NCI-H226 (cell line): ENCODE measurements at places on chromosomes 1 and 21.
A peak's percentile ranks its signal among the peaks of the same experiment; 100 is the strongest.

DNA sequence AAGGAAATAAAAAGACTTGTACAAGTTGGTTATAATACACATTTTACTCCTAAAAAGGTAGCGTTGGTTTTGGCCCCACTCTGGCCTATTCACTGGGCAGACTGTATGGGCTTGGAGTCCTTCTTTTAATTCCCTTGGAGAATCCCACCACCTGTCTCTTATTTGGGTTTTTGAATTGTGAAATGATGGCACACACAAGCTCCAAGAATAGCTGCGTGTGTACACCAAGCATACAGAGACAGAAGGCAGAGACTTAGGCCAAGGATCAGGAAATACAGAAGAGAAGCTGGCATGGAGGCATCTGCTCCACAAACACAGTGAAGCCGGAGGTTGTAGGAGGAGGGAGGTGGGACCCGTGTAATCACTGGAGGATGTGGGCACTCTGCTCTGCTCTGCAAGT lies 29.1 kb downstream of the DDR2 start:
- DNase-seq, result no peak

- DNase-seq, result no peak
Observed at GRCh38 chr1:241083285-241083684, 273.7 kb downstream of the RGS7 start.

GRCh38 chr1:91889717-91890459 lies 3.9 kb upstream of the TGFBR3 start:
- DNase-seq, result peak; percentile 31

DNA sequence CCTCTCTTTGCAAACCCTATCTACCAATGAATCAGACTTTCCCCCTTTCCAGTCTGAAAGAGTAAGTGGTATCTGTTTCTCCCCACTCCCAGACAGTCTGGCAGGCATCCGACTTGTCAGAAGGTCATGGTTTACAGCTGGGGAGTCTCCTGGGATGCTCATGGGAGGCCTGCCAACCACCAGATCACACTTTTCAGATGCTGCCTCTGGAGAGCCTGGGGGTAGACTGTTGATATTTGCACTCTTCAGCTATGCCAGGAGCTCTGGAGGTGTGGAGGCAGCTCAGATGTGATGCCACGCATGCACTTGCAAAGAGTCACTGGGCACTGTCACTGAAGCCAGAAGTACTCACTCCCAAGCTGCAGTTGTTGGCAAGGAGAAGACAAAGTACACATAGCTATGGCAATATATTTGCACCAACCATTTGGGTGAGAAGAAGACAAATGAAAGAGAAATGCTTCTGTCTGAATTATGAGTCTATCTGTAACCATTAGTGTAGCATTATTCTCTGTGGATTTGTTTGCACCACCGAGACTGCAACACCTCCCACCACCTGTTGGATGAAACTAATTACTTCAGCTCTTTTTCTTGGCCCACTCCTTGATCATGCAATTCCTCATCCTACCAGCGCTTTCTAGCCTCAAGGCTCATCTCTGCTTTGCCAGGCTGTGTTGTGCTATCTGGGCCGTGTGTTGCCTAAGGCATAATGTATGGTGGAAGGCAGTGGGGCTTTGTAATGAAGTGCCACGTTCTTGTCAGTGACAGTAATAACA lies 133.0 kb upstream of the SPAG17 start:
- no peak for DNase-seq

- DNase-seq, result peak; percentile 49
Observed at GRCh38 chr1:202155478-202156021, 4.9 kb downstream of the PTPN7 start.

DNA sequence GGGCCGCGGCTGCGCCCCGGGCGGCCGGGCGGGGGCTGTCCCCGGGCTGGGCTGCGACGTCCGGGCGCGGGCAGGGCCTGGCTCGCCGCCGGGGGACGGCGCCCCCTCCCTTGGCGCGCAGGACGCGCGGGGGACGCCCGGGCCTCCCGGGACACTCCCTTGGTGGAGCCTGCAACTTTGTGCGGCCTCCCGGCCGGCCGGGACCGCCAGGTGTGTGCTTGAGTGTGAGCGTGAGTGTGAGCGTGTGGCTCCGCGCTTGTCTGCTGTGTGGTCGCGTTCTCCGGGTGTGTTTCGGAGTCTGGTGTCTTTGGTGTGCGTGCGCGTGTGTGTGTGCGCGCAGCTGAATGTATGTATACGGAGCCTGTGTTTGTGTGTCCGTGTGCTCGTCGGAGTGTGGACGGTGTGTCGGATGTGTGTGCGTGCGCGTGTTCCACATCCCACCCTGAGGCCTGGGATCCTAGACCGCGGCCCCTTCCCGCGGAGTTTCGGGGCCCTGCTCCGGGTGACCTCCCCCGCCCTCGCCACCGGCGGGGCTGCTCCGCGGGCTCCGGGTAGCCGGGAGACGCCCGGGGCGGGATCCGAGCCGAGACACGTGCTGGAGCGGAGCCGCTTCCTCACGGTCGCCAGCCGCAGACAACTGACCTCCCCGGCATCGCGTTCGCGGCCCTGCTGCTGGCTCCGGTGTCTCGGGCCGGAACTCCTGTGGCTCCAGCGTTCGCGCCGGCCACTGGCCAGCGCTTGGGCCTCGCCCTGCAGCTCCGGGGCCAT lies 1.7 kb downstream of the PTPRU start:
- no peak for DNase-seq
